ENCODE measurements at places on chromosomes 7 and 10.

DNA sequence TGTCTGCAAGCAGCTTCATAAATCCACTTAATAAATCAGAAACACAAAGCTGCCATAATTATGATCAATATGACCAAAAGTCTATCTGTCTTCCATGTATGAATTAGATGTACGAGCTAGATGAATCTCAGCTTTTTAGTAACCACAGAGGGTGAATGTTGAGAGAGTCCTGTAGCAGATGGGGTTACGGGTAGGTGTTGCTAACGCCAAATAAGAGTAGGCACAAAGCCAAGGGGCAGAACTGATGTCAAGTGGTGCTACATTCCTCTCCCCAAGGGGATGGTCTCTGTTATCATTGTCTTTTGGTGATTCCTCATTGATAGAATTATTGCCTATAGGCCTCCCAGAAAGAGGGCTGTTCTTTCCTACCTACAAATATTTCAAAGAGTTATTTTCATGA, 257.8 kb downstream of the PCLO start:
- no peak for DNase-seq

GRCh38 chr10:117757086-117757720, 214.7 kb downstream of the EMX2 start:
- no peak for DNase-seq

GRCh38 chr10:113958631-113959382, 84.9 kb upstream of the ADRB1 start:
- no peak for DNase-seq

DNA sequence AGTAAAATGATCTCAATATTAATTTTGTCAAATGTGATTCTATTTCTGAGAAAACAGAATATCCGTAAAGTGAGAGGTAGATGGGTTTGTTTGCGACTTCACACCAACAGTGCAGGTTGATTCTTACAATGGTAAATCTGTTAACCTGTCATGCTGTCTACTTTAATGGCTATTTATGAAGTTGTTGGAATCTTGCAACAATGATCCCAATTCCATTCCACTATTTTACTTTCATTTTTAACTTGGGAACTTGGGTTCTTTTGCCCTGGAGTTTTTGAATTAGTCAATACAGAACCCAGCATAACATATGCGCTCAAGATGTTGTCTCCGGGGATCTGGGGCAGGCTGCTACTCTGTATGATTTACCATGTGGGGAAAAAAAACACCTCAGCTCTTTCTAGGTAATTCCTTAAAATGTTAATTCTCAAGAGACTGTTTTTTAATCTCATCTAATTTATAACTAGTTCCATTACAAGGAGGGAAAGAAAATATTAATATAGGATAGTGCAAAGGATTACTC, 1.2 kb downstream of the LGI1 start:
- DNase-seq: no peak

DNA sequence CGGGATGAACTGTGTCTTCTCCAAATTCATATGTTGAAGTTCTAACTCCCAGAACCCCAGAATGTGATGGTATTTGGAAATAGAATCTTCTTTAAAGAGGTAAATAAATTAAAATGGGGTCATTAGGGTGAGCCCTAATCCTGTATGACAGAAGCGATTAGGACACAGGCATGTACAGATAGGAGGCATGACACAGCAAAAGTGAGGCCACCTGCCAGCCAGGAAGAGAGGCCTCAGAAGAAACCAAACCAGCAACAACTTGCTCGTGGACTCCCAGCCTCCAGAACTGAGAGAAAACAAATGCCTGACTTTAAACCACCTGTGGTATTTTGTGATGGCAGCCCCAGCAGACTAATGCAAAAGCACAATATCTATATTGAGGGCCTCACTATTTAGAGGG, 214.3 kb downstream of the NEBL start:
- DNase-seq: no peak

DNA sequence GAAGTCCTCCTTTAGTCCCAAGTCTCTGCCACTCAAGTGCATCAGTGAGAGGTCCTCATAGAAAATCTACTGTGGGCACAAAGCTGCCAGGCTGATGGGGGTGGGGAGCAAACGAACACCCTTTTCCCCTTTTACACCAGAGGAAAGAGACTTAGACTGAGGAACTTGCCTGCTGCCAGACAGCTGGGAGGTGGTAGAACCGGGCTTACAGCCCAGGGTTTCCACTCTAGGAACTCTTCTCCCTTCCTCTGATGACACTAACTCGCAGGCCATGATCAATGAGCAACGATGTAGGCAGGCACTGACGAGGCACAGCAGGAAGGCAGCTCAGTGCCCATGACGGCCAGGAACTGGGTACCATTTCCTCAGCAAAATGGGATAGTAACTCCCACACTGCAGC, 11.0 kb upstream of the SH2D4B start:
- no peak for DNase-seq

DNA sequence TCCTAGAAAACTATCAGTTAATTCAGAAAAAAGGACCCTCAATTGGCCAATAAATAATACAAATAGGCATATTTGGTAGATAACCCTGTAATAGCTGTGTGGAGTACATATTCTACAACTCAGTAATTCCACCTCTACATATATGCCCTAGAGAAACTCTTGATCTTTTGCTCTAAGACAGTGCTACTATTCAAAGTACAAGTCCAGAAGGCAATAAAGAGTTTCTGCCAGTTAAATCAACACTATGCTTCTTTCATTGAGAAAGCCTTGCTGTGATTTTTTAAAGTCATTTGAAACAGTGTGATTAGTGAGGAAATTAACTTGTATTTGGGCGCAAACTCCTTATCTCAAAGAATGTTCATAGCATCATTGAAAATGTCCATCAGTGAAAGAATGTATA, 75.6 kb downstream of the ZNRF2 start:
- no peak for DNase-seq

- DNase-seq: no peak
Observed at GRCh38 chr10:32961895-32962369, 3.9 kb upstream of the ITGB1 start.

- DNase-seq: no peak
Observed at GRCh38 chr10:93369588-93370164, 112.5 kb downstream of the MYOF start.

DNA sequence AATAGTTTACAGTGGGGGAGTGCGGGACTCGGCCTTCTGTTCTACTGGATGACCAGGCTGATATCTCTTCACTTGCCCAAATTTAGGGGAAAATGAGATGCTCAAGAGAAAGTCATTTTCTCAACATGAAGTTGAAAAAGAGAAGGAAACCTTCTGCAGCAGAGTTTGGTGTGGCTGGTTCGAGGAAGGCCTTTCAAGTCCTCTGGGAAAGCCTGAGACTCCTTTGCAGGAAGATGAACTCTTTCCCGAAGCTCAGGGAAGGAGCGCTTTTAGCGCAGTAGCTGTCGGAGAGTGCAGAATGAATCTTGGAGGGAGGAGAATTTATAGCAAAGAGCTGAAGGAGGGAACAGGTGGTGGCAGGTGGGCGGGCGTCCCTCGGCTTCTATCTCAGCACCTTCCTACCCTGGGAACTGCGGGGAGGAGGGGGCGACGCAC, at the start of gene ATOH7:
Gene ATOH7 (minus strand): TSS at position 297 of the 435 bp plus-strand sequence. CDS start 436 bp downstream, outside the sequence.
- no peak for DNase-seq

GRCh38 chr10:59864141-59864962, 42.0 kb downstream of the CCDC6 start:
- no peak for DNase-seq

GRCh38 chr10:105644978-105645377, 1003.9 kb downstream of the SORCS3 start:
- DNase-seq: no peak

DNA sequence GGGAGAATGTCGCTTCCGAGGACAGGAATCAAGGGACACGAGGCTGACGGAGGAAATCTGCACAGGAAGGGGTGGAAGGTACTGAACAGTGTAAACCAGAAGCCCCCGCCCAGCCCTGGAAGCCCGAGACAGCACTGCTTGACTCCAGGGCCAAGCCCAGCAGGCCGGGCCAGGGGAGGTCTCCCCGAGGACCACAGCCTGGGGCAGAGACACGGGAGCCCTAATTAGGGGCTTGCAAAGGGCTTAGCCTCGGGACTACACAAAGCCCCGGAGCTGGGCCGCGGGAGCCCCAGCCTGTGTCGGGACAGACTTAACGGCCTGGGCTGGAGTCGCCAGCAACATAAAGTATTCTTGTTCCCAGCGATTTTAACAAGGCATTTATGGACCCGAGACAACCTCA, 50.8 kb downstream of the OAT start:
- no peak for DNase-seq

DNA sequence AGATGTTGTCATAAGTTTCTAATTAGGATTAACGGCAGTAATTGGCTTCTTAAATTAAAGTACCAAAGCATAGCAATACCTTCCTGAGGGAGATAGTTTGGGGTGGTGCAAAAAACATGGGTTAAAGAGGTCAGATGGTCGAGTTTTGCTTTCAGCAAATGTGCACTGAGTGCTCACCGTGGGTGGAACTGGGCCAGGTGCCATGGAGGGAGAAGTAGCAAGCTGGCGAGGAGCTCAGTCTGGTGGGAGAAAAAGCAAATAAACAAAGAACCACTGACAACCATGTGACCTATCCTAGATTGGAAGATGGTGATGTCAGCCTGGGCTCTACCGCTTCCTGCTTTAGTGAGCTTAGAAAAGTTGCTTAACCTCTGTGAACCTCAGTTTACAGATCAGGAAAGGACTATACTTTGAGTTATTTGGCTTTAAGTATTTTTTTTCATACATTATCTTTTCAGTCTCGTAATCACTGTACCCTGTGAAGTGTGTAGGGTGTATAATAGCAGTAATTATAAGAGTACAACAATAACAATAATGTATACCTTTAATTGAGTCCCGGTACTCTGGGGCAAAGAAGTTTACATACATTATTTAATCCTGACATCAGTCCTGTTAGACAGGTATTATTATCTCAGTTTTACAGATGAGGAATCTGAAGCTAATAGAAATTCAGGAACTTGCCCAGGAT, 69.0 kb upstream of the PDCD4 start:
- DNase-seq: peak; percentile 14

DNA sequence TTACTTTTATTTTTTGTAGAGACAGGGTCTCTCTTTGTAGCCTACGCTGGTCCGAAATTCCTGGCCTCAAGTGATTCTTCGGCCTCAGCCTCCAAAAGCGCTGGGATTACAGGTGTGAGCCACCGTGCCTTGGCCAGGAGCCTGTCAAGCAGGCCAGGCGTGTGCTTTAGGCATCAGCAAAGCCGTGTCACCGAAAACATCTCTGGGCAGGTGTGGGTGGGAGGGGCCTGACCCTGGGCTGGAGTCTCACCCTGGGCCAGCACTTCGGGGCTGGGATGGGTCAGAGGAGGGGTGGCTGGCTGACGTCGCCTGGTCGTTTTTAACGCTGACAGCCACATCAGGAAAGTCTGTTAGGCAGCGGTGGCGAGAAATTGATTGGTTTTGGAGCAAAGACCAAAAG, 80.9 kb downstream of the UNCX start:
- no peak for DNase-seq

GRCh38 chr7:67916571-67917436, 920.2 kb downstream of the TYW1 start:
- DNase-seq: no peak

- peak; percentile 62 for DNase-seq
Observed at GRCh38 chr7:150988230-150989226, 2.3 kb upstream of the NOS3 start.
